ENCODE measurements at places on chromosomes 6 and 20. TPM values are rescaled to one million over a fixed set of nuclear protein-coding genes. Genes with fewer than 3 reads are reported as not detected.

POFUT1 gene
- 10.6 TPM for polyA plus RNA-seq

SEMG1 gene
- not detected for polyA plus RNA-seq

RFX6 gene
- polyA plus RNA-seq = 0.10 TPM

MROH8 gene
- 3.6 TPM for polyA plus RNA-seq
